ENCODE measurements at places on chromosomes 2 and 18.

DNA sequence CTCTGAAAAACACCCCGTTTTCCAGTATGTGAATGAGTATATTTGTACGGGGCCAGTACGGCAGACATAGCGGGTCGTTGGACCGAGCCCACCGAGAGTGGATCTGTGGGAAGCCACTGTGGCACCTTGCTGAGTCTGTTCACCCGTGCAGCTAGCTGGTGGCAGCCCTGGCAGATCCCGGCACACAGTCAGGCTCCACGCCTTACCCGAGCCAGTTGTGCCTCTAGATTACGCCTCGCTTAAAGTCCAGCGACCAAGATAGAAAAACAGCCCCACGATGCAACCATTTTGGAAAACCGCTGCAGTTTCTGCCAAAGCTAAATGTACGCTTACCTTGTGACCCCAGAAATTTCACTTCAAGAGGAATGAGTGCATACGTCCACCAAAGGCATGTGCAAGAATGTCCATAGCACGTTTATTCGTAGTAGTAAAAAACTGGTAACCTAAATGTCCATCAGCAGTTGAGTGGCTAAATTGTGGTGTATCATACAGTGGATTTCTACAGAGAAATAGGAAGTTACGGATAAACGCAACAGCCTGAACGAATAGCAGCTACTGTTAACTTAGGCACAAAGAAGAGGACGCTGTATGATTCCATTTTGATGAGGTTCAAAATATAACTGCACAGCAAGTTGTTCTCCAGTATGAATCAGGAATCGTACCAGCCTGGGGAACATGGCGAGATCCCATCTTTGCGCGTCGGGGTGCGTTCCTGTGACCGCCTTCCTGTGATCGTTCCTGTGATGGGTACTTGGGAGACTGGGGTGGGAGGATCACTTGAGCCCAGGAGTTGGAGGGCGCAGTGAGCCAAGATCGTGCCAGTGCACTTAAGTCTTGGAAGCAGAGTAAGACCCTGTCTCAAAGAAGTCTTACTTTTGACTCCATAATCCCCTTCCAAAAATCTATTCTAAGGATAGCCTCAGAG is 688 bp upstream of the WDR33 start:
- no peak for DNase-seq

- no peak for DNase-seq
Measured at GRCh38 chr2:134594399-134594798, 124.4 kb downstream of the TMEM163 start.

DNA sequence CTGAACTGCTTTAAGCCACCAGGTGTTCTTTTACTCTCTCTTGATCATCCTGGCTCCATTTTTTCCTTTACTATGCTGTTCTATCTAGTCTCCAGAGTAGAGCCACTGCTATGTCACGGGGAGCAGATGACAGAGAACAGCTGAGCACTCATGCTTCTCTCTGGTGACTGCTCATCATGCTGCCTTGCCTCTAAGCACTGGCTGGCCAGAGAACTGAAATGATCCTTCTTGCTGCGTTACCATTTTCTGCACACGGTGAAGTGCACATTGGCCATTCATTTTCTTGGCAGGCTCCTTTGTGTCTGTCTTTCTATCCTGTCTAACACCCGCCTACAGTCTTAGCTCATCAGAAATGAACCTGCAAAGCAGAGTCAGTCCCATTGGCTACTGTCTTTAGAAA is 86.0 kb downstream of the KCTD1 start:
- DNase-seq: no peak

GRCh38 chr2:23453836-23454460 is 69.0 kb downstream of the KLHL29 start:
- DNase-seq: no peak

- no peak for DNase-seq
Measured at GRCh38 chr2:197628043-197628500, 47.3 kb downstream of the RFTN2 start.

GRCh38 chr2:101781791-101782426 is 84.4 kb downstream of the MAP4K4 start:
- no peak for DNase-seq

- no peak for DNase-seq
Measured at GRCh38 chr2:126896471-126896870, 2.2 kb upstream of the TEX51 start.
